OCI-M1 (cell line): ENCODE measurements at places on chromosomes 2 and 18.

- DNase-seq, result no peak
These were observed 113.1 kb downstream of the UXS1 start for GRCh38 chr2:106080959-106081358.

DNA sequence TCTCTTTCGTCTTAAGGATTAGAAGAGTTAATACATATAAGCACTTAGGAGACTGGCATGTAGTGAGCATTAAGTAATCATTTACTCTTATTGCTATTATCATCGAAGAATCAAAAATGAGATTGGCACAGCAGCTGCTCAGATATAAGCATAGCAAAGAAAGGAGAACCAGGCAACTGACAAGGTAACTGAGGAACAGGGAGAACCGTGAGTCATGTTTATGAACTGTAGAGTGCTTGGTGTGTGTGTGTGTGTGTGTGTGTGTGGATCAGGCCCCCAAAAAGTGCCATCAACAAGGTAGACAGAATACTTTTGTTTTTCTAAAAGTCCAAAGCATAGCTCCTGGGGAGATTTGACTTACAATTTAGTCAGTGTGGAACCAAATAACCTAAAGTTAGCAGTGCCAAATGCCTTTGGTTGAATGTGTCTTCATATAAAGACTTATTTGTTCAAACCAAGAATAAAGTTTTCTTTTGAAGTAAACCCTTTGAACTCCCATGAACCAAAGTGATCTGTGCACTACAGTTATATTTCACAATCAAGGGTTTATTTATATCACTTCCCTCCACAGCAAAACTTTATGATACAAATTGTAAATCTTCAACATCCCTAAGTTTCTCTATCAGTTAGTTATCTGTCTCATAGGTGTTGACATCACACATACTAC lies 660.6 kb downstream of the NYAP2 start:
- peak; percentile 19 for DNase-seq

GRCh38 chr2:59025157-59025757 lies 784.1 kb upstream of the FANCL start:
- peak; percentile 78 for DNase-seq

DNA sequence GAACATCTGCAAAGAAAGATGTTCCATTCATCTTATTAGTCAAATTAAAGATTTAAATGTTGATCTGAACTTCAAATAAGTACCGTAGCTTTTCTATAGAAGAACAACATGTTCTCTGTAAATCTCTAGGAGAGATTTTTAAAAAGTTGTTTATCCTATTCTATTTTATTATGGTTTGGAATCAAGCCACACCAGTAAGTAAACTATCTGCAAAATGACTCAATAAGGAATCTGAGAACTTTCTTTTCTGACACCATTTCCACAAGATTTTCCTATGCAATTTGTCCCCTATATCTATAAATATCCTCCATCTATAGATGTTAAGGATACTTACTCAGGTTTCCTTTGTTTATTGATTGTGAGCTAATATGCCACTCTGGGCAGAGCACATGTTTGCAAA lies 736.6 kb downstream of the CBLN2 start:
- DNase-seq, result no peak

- DNase-seq, result no peak
These were observed 5.1 kb upstream of the BCL11A start for GRCh38 chr2:60558536-60558935.

GRCh38 chr2:188974164-188974563 lies at the start of gene COL3A1:
COL3A1 (plus strand) TSS chr2:188974373; CDS start chr2:188974490, 117 bp downstream.
- DNase-seq, result no peak

DNA sequence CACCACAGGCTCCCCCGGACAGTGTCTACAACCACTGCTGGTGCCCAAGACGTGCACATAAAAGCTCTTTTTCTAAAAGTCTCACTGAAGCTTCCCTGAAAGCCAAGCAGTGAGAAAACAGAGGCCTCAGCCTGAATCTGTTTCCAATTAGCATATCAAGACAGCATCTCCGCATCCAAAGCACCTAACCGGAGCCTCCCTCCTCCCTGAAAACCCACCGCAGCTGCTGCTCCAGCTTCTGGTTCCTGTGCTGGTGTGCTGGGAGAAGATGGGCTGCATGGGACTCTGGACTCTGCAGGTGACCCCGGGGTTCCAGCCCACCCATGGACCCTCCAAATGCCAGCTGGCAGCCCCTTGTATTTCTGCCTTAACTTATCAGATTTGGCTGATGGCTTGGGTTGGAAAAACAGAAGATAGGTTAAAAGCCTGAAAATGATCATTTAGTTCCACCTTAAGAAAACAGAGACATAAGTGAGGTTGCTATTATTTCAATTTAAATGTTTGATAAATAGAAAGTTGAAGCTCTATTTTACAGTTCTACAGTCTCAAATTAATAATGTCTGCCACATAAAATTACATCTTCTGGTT lies 103.3 kb downstream of the TMEM18 start:
- DNase-seq, result no peak

- no peak for DNase-seq
These were observed 100.2 kb downstream of the PID1 start for GRCh38 chr2:229170916-229171315.

DNA sequence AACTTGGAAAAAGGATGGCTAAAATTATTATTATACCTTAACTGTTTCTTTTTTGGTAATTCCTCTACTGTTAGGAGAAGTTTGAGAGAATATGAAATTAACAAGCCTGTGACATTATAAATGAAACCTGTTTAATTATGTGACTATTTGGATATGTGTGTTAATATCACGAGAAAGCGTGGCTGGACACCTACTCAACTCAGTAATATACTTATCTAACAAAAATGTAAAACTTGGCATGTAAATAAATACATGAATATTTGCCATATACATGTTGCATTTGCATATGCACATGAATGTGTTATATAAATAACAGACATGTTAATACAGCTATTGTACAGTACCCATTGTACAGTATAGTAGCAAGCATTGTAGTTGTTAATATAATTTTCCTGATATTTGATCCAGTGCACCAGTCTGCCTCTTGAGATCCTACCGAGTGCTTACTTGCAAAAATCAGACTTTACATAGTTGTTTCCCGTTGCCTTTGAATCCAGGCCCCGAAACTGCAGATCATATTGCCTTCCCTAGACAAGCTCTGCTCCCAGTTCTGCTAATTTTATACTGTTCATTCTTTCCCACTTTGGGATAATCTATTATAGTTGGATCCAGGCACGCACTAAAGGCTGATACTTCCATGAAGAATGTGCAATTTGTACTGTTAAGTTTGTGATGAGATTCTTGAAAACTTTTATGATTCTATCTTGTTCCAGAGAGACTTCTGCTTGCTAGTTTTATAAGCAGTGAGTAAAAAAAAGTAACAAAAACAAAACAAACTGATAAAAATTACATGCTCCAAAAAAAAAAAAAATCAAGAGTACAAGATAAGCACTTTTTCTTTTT lies 395.6 kb downstream of the ARHGAP15 start:
- DNase-seq, result no peak

DNA sequence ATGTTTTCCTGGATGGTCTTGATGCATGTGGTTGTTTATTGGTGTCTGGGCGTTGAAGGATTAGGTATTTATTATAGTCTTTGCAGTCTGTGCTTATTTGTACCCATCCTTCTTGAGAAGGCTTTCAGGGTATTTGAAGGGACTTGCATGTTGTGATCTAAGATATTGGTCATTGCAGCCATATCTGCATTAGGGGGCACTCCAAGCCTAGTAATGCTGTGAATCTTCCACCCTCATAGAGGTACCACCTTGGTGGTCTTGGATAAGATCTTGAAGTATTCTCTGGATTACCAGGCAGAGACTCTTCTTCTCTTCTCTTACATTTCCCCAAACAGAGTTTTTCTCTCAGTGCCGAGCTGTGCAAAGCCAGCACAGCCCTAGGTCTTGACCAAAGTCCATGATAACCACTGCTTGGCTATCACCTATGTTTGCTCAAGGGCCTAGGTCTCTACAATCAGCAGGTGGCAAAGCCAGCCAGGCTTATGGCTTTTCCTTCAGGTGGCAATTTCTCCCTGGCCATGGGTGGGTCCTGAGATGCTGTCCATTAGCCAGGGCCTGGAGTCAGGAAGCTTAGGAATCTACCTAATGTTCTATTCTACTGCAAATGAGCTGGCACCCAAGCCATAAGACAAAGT lies 15.4 kb upstream of the PPP1R1C start:
- DNase-seq, result peak; percentile 4

DNA sequence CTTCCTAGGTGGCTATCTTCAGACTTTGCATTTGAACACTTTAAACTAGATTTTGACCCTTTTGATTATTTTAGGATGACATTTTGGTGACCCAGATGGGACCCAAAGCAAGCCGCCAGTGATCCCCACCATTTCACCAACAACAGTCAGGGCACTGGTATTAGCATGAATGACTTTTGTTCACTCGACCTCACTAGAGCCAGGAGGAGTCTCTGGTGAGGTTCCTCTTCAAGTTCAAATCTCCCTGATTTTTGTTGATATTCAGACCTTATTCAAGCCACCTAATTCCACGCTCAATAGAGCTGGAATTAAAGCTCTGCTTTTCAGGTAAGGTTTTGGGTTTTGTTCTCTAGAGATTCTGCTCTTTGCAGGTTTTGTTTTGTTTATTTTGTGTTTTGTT lies 202.3 kb downstream of the MREG start:
- no peak for DNase-seq

DNA sequence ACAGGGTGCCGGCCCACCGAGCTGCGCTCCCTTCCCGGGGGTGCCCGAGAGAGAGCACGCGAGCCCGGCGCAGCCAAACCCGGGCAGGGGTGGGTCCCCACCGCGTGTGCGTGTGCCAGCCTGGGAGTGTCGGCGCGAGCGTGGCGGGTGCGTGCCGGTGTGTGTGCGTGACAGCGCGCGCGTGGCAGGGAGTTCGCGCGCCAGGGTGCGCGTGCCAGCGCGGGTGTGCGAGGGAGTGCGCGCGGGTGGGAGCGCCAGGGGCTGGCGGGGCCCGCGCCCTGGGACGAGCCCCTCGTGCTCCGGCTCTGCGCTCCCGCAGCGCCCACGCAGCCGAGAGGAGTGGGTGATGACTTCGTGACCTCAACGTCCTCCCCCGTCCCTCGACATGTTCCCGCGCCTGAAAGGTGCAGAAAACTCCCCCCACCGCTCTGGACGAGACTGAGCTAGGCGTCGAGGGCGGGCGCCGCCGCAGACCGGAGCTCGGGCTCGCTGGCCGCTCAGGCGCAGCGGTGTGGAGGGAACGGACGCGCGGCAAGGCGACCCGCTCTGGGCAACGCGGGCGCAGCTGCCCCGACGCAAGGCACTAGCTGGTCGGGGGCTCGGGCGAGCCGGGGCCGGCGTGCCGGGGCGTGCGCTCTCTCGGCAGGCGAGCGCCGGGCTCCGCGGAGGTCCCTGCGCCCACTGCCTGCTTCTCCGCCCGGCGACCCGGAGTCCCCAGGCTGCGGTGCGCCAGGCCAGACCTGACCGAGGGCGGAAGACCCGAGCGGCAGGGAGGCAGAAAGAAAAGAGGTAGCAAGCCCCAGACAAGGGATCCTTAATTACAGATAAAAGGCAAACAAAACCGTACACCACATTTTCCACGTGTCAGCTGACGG lies 582.8 kb downstream of the ZEB2 start:
- DNase-seq, result peak; percentile 54

GRCh38 chr2:109448946-109449788 lies 164.6 kb downstream of the SEPTIN10 start:
- DNase-seq, result no peak

- no peak for DNase-seq
These were observed 729.6 kb upstream of the ZNF804A start for GRCh38 chr2:183868707-183869106.

DNA sequence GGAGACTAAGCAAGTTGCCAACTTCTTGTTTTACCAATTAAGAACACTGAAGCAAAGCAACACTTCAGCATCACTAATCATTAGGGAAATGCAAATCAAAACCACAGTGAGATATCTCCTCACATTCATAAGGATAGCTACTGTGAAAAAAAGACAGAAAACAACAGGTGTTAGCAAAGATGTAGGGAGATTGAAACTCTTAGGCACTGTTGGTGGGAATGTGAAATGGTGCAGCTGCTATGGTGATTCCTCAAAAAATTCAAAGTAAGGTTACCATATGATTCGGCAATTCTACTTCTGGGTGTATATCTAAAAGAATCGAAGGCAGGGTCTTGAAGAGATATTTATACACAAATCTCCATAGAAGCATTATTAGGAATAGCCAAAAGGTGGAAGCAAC lies 8.6 kb upstream of the PRKD3 start:
- DNase-seq, result no peak

DNA sequence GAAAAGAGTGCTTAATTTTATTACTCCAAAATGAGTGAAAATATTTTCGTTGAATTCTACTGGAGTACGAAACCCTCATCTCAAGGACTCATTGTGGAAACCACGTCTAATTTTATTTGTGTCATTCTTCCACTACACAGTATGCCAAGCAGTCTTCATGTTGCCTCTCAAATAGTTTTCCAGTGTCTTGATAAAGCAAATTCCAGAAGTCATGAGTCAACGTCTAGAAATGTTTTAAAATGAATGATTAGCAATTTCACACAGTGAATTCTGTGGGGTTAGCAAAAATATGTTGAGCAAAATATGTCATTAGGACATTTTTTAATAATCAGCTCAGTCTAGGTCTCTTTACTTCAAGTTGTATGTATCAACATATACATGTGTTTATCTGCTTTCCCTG lies 865.5 kb downstream of the DSC3 start:
- DNase-seq, result no peak

DNA sequence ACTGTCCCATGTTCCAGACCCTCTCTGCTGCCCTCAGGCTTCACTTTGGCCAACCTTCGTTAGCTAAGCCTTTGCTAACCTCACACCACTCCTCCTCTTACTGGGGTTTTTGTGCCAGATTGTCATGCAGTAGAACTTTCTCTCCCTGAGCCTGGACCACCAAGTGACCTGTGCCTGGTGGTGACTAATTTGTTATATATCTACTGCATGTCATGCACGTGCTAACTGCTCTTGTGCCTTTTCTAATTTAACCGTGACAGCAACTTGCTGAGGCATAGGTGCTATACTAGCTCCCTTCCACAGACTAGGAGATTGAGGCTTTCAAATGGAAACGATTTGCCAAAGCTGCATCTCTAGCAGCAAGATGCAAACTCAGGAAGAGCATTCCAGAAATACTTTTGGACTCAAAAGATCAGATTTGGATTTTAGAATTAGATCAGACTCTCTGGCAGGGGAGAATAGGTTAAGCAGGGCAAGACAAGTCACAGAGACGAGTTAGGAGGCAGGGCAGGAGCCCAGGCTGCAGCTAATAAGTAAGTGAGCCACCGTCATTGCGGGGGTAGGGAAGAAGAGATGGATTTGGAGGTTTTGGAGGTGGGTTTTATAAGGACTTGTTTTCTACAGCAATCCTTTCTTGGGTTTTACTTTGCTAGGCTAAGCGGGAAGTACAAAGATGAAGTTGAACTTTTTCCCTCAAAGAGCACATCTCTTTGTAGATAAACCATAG lies 1.8 kb downstream of the PPP1R7 start:
- no peak for DNase-seq

- no peak for DNase-seq
These were observed 589.2 kb upstream of the ZEB2 start for GRCh38 chr2:145108959-145109710.

DNA sequence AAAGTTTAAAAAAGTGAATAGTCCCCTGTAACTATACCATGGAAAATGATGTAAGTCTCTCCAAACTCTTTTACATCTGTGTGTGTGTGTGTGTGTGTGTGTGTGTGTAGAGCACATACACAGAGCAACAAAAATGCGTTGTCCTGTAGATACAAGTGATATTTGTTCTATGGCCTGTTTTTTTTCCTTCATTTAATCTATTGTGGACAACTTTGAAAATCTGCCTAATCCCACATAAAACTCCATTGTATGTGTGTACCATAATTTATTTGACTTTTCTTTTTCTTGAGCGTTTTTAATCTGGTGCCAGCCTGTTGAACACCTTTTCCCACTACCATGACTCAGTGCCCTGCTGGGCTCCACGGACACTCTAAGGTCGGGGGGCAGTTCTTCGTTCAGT lies 52.3 kb upstream of the ELOA2 start:
- DNase-seq, result no peak
